ENCODE measurements at places on chromosomes 1 and 21.

DNA sequence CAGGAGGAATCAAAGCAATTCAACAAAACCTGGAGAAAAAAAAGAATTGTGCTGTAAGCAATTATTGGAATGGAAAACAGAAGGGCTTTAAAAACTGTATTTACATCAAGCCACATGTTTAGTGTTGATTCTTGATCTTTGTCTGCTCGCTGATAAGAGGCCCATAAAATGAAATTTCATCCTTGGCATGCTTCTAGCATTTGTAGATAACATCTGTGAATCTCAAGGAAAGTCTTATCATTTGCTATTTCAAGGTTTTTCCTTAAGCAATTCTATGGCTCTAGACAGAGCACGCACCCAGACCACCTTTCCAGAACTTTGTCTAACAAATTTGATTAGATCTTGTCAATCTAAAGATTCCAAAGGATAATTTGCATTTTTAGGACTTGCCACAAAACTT lies 181.0 kb upstream of the FGGY start:
- no peak for DNase-seq

DNA sequence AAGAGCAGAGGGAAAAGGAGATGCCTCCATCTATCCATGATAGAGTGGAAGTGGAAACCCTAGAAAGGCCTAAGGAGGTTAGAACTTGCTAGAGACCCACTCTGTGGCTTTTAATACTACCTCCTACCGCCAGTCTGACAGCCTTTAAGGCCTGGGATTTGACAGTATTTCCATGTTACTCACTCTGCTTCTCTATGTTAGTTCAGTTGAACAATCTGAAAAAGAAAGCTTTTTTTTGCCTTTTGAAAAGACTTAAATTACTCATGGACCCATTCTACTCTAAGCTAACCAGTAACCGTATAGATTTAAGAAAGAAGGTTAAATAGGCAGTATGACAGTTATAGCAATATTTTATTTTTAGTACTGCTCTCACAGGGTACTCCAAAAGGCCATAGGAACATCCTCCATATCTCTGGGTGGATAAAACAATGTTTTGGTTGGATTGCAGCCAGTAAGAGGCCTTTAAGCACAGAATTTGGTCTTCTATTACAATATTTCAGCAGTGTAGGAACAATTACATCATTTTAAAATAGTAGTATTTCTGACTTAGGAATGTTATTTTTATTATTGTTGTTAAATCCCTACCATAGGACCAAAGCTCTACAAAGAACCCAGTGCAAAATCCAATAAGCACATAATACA lies 15.9 kb upstream of the GPR25 start:
- no peak for DNase-seq

- no peak for DNase-seq
These were observed 425.6 kb upstream of the VAMP3 start for GRCh38 chr1:7345516-7345915.

DNA sequence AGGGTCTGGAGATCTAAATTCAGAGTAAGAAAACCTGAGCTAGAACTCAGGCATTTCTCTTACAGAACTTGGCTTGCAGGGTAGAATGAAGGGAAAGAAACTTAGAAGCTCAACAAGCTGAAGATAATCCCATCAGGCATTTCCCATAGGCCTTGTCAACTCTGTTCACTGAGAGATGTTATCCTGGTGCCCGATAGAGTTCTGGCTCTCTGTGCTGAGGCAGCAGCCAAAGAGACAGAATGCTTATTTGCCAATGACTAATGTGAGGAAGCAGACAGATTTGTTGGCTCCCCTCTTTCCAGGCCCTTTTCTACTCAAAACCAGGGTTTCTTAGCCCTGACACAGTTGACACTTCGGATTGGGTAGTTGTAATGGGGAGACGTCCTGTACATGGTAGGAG lies 22.3 kb upstream of the TRIM45 start:
- no peak for DNase-seq

- DNase-seq: no peak
These were observed 317.8 kb downstream of the GPATCH2 start for GRCh38 chr1:217313096-217313495.

GRCh38 chr1:116513956-116514355 lies 56.9 kb downstream of the CD58 start:
- DNase-seq: no peak

DNA sequence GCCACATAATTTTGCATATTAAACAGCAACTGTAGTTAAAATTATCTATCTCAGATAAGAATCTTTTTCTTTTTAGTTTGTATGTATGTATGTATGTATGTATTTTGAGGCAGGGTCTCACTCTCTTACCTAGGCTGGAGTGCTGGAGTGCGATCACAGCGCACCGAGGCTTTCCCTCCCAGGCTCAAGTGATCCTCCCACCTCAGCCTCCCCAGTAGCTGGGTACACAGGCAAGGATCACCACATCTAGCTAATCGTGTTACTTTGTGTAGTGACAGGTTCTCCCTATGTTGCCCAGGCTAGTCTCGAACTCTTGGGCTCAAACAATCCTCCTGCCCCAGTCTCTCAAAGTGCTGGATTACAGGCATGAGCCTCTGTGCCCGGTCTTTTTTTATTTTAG lies 30.5 kb upstream of the PUM1 start:
- no peak for DNase-seq

- no peak for DNase-seq
These were observed 547.3 kb upstream of the BEND5 start for GRCh38 chr1:49323925-49324540.

GRCh38 chr1:26832249-26832960 lies 5.9 kb downstream of the ZDHHC18 start:
- no peak for DNase-seq

DNA sequence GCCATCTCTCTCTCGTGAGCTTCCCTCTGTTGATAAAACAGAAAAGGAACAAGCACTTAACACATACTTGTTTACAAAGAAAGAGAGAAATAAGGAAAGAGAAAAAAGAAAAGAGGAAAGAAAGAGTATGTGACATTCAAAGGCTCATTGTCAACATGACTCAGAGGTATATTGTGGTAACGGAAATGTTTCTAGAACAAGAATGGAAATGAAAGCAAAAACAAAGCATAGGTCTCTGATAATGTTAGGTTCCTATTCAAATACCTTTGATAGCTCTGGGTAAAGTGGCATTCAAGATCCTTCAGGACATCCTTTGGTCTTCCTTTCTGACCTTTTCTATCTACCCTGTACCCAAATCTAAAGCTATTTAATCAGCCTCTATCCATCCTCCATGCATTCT lies 67.4 kb upstream of the DMRTA2 start:
- DNase-seq: no peak

DNA sequence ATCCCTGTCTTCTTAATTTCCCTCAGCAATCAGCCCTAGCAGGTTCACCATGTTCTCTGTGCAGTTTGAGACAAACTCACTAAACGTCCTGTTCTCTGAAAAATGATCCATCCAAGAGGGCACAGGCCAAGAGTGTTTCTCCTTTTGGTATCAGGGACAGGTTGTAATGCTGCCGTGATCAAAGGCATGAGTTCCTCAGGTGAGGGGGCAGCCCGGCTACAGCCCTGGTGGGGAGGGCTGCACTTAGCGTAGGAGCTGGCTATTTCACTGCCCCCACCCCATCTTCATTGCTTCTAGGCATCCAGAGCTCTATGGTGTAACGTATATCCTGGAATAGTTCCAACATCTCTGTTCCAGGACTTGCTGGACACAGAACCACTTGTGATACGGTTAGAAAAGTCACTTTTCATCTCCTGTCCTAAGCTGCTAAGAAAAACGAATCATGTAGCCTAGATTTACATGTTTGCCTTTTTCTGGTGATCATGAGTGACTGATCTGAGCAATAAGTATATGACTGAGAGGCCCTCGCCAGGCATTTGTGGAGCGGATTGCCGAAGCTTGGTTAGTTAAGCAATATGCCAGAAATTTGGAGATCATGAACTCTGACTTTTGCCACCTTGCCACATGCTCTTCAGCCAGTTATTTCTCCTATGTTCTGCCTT lies 41.1 kb upstream of the SRP9 start:
- DNase-seq: no peak

GRCh38 chr1:111707906-111708305 lies 31.3 kb downstream of the INKA2 start:
- no peak for DNase-seq

- no peak for DNase-seq
These were observed 101.9 kb upstream of the DISP3 start for GRCh38 chr1:11377001-11377583.

DNA sequence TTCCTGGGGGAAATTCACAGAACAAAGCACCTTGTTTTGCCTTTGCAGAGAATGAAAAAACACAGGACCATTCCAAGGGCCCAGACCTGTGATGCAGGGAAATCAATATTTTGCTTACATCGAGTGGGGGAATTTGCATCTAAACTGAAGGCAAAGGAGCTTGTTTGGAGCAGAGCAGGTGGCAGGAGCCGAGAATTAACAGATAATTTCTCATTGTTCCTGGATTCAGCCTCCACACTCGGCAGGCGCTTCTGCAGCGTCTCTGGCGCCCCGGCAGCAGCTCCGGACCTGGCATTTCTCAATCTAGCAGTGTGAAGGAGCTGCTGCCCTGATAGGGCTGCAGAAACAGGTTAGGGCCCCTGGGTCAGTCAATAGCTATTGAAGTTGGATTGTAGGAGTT lies 2.0 kb upstream of the SYT6 start:
- no peak for DNase-seq

Measured in stimulated activated CD4-positive, alpha-beta T cell treated with anti-CD3 and anti-CD28 coated beads, Interleukin-2, amount 100 ng/mL, for 4 hours (primary cell).